Hypothalamus (tissue), 51 donors: ENCODE measurements at places on chromosomes 4 and X.

DNA sequence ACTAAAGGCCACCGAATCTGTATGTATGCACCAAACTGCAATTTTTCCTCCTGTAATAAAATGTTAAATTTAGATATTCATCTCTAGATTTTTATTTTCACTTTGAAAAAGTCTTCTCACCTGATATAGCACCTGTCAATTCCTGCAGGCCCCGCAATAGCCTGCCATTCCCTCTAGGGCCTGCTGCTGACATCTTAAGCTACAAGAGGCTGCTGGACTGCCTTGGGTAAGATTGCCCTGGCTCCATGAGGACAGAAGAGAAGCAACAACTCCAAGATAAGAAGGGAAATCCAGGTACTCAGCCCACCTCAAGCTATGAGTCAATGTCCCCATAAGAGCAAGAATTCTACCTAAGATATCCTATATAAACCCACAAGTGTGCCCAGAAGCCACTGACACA is 230.2 kb upstream of the AGTR2 start:
- DNase-seq = no peak

- DNase-seq = no peak
These were observed 74.2 kb downstream of the STAG2 start for GRCh38 chrX:124035657-124036056.

- no peak for DNase-seq
These were observed 78.2 kb downstream of the IL21 start for GRCh38 chr4:122542411-122543236.

GRCh38 chrX:31139961-31140360 is 68.1 kb upstream of the FTHL17 start:
- no peak for DNase-seq

DNA sequence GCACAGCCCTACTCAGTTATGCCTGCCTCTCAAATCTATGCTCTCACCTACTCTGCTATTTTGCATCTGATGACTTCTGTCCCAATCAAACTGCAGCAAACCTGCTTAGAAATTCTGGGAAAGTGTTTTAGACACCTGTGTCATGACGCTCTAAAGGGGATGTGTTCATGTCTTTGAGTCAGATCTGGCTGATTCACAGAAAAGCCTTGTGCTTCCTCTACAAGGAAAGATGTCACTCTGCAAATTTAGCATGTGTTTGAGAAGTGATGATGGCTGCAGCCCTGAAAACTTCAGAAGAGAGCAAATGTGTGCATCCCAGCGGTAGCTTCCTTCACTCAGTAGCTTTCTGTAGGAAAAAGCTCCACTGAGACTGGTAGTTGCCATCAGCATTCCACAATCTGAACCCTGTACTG is 235.4 kb downstream of the MGST2 start:
- no peak for DNase-seq

- no peak for DNase-seq
These were observed 153.0 kb upstream of the SCML1 start for GRCh38 chrX:17584248-17584681.

GRCh38 chr4:179855469-179855868 is 2387.7 kb upstream of the TENM3 start:
- no peak for DNase-seq

GRCh38 chr4:169100670-169101101 is 90.6 kb upstream of the CBR4 start:
- no peak for DNase-seq

GRCh38 chr4:113537628-113538027 is 223.9 kb downstream of the CAMK2D start:
- no peak for DNase-seq

DNA sequence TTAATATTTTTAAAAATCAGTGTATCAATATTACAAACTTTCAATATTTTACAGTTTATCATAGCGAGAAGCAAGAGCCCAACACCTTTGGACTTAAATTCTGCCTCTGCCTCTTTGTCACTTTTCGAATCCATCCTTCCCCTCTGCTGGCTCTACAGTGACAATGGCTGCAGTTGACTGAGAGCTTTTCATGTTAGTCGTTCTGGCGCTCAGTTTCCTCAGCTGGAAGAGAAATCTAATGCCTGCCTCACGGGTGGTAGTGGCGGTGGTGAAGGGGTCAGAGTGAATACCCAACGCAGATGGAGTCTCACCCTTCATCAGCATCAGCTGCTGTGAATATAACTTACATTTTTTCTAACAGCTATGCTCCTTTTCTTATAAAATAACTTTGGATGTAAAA is 144.8 kb downstream of the NWD2 start:
- no peak for DNase-seq

GRCh38 chr4:74042681-74043080 is 4.2 kb upstream of the CXCL3 start:
- DNase-seq = no peak

- no peak for DNase-seq
These were observed 33.5 kb upstream of the USP53 start for GRCh38 chr4:119179011-119179410.

DNA sequence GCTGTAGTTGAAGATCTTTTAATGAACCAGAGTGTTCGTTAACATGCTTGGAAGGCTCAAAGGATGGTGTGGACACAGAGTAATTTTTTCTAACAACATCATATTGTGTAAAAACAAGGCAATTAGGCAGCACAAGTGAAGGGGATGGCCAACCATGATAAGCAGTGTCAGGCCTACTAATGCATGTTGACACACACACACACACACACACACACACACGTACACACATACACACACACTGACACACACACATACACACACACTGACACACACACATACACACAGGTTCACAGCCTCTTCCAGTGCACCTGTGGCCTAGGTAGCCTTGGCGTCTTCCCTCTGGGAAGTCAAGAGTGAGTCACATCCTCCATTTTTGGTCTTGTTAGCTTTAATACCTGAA is at the start of gene SUPT20HL1:
Gene SUPT20HL1, plus strand, starts transcription at position 368 of the 400 bp plus-strand sequence. CDS start 2,122 bp downstream, outside the sequence.
- no peak for DNase-seq

DNA sequence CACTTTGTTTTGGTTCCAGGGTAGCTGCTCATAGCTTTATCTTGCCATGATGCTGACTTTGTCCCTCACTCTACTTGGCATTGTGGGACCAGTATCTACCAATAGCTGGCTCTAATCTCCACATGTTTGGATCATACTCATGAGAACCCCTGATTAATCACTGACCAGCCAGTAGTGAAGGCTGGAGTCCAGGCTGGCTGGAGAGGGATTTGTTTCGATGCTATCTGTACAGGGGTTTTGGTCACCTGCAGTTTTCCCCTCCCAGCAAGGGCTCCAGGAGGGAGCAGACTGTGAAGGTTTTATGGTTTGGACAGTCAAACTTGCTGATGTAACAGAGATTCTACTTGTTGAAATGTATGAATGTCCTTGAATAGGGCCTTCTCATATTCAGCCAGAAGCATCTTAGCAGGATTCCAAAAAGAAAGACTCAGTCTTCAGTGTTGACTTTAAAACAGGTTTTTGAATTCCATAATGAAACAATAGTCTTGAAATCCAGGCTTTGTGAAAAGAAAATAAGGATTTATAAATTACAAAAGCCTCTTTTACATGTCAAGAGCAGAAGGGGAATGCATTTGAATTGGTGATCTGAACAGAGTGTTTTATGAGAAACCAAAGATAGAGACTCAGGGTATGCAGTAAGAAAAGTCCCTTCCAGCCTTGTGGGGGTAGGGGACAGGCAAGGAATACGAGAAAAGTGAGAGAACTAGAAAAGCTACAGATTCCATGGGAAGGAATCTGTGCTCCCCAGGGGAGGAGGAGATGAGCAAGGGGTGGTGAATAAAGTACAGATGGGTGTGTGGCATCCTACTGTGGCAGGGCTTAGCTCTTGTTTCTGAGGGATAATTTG is 103.1 kb upstream of the SHISA3 start:
- no peak for DNase-seq

DNA sequence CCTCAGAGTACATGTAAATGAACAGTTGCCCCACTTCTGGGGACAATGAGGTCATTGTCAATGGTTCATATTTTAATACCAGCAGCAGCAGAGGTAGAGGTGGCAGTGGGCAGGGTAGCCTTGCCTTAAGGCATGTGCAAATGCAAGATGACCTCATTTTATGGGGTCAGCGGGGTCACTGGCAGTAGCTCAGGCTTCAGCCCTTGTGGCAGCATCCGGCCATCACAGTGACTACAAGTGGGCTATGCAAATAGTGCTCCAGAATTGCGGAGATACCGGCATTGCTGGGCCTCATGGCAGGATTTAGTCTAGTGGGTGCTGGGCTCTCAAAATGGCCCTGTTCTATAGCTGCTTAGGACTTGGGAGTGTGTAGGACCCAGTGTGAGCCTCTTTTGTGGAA is 144.7 kb downstream of the FAM47A start:
- DNase-seq = no peak

- no peak for DNase-seq
These were observed 206.3 kb downstream of the SLC4A4 start for GRCh38 chr4:71545168-71545567.

- no peak for DNase-seq
These were observed 73.6 kb downstream of the C4orf46 start for GRCh38 chr4:158597879-158598596.

DNA sequence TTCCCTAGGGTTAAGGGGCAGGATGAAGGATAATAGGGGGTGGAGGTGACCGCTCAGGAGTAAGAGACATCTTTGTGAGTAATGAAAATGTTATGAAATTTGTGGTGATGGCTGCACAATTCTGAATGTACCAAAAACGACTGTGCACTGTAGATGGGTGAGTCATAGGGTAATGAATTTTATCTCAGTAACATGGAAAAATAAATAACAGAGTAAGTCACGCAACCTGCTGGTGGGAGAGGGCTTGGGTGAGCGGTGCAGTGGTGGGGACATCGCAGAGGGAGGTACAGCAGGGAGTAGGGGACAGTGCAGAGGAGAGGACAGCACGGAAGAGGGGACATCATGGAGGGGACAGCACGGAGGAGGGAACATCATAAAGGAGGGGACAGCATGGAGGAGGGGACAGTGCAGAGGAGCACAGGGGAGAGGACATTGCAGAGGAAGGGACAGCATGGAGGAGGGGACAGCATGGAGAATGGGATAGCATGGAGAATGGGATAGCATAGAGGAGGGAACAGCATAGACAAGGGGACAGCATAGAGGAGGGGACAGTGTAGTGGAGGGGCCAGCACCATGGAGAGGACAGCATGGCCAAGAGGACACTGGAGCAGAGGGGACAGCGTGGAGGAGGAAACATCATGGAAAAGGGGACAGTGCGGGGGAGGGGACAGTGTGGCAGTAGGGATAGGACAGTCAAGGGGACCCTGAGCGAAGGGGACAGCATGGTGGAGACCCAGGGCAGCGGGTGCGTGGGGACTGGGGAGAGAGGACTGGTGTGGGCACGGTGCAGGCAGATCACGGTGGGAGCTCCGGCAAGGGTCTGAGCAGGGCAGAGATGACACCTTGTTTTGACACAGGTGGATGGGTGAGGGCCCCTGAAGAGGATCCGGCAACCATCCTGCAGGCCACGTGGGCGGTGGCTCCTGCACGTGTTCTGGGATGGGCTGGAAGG is 68.5 kb upstream of the MXD4 start:
- DNase-seq = no peak

GRCh38 chr4:183639291-183639690 is 19.7 kb downstream of the RWDD4 start:
- no peak for DNase-seq

DNA sequence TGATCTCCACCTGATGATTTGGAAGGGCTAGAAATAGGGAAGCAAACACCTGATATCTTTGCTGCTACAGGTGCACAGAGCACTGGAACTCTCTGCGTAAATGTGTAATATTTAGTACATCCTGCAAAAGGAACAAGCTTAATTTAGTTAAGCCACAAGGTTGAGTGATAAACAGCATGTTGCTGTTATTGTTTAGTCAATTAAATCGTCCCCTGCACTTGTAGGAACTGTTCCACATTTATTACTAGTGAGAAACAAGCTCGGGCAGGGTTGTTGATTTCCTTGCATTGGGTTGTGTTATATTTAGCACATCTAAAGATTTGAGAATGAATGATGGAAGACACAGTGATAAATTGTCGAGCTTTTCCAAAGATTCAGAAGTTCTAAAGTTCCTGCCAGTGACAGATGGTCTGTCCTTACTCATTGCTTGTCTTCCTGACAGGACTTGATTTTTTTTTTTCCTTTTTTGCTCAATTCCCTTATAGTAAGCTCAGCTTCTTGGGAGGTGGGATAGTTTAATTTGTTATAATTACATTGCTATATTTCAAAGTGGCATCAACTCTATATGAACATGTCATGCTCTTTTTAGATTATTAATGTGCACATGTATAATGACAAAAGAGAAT is 627.0 kb upstream of the ATOH1 start:
- no peak for DNase-seq

- peak; percentile 64 for DNase-seq
These were observed 9.8 kb upstream of the ATP2B3 start for GRCh38 chrX:153507484-153508178.

DNA sequence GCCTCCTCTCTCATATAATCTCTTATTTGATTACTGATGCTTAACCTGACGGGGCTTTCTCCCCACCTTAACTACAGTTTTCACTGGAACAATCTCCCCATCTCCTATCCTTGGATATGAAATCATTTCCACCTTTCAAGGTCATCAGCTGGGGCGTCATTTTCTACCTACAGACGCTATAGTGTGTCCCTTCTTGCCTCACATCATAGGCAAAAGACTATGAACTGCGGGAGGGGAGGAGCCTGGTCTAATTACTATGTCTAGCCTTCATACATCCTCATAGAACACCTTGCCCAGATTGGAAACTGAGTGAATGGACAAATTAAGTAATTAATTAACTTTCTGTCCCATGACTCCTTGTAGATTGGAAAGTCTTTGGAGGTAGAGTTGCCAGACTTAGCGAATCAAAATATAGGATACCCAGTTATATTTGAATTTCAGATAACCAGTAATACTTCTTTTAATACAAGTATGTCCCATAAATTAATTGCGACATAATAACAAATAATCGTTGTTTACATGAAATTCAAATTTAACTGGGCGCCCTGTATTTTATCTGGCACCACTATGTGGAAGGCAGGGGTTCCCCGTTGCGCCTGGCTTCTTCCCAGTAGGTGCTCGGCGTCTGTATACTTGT is 752 bp upstream of the ATP6AP2 start:
- no peak for DNase-seq

- no peak for DNase-seq
These were observed 117.3 kb downstream of the SYNPO2 start for GRCh38 chr4:119005928-119006460.

GRCh38 chr4:61786211-61786610 is 586.1 kb downstream of the ADGRL3 start:
- DNase-seq = no peak

DNA sequence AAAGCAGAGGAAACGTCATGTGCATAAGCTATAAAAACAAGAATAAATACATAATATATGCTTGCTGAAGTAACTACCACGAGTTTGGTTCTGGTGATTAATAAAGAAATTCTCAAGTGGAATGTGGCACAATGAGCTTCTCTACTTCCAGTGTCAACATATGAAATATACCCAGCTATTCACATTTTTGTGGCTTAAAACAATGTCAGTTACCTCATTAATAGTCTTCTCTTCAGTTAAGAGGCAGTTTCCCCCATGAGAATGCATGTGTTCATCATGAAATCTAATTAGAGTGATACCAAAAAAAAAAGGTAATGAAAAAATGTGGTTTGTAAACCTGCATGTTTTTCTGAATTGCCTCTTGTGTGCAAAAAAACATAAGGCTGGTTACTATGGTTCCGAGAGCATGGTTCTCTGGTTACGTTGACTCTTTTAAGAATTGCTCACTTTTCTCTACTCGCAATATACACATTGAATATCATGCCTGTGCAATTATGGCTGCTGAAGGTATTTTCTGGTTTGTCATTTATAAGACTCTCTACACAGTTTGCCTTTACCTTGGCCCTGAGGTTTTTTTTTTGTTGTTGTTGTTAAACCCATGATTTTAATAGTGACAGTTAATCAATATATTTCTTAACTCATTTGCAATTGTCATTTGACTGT is 108.2 kb downstream of the PCDH7 start:
- no peak for DNase-seq

GRCh38 chr4:173860094-173860493 is 330.1 kb upstream of the HAND2 start:
- no peak for DNase-seq
